ENCODE measurements at places on chromosomes 5 and 9.

DNA sequence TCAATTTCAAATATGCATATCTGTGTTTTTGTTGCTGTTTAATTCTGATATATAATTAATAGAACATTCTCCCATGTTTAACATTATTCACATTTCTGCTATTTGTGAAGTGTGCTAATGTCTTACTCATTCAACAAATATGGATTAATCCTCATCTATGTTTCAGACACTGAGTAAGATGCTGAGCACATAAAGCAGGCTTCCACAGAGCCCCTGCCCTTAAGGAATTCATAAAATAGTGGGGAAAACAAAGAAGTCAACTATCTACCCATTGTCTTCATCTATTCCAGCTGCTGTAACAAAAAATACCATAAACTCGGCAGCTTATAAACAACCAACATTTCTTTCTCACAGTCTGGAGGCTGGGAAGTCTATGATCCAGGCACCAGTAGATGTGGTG, 333.3 kb downstream of the SEMA5A start:
- DNase-seq, result no peak

DNA sequence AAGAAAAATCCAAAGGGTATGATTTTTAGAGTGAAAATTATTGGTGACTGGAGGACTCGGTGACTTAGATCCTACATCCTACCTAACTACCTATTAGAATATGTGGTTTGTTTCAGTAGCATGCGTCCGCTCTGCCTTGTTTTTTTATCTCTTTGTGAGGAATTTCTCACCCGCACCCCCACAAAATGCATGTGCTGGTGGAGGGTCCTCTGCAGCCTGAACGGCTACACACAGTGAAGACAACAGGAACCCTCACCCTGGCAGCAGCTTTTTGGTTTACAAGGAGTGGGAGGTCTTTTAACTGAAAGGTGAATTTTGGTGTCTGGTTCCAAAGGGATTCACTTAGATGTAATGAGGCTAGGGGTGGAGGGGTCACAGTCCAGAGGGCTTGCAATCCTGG, 115.5 kb downstream of the GNA14 start:
- no peak for DNase-seq

DNA sequence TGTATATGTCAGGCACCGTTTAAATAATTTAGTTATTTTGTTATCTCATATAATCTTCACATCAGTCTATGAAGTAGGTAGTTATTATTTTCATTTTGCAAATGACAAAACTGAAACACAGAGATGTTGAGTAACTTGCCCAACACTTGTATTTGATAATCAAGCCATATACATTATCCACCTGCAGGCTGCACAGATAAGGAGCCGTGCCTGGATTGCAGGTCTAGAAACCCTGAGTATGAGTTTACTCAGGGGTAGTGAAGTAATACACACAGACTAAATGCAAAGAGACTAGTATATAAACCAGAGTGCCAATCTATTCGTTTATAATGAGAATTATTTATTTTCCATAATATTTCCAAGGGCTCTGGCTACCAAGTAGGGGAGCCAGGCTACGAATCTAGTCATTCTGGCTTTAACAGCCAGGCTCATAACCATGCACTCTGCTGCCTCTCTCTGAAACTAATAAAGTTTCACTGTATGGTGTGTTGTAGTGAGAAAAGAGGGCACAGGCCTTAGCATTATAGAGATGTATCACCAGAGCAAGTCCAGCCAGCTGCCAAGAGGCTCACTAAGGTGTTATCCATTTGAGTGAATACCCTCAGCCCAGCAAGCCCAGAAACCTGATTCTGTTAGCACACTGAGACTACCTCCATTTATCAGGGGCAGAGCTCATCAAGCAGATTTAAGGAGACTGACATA, 4.5 kb downstream of the HEMGN start:
- no peak for DNase-seq

- no peak for DNase-seq
Measured at GRCh38 chr5:29879401-29879800, 1314.1 kb upstream of the CDH6 start.

- no peak for DNase-seq
Measured at GRCh38 chr9:347667-348292, 133.1 kb downstream of the DOCK8 start.

DNA sequence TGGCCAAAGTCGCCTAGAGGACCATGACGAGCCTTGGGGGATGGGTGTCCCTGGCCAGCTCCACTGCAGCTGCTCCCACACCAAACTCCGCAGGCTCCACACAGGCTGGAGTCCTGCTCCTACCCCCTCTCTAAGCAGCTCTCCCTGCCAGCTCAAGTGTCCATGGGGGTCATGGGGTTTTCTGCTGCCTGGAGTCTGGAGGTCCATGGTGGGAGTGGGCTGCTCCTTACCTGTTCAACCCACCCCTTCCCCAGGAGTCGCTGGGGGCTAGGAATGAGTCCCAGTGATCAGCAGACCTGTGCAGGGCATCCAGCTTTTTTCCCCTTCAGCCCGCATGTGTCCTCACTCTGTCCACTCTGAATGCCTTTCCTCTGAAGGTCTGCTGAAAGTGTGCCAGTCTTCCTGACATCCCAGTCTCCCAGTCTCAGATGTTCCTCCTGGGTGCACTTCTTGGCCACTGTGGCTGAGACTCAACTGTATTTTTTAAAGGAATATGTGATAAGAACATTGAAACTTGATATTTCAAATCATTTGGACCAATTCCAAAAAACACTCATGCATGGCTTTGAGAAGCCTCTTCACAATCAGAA, 261.3 kb upstream of the ANKH start:
- DNase-seq, result no peak

DNA sequence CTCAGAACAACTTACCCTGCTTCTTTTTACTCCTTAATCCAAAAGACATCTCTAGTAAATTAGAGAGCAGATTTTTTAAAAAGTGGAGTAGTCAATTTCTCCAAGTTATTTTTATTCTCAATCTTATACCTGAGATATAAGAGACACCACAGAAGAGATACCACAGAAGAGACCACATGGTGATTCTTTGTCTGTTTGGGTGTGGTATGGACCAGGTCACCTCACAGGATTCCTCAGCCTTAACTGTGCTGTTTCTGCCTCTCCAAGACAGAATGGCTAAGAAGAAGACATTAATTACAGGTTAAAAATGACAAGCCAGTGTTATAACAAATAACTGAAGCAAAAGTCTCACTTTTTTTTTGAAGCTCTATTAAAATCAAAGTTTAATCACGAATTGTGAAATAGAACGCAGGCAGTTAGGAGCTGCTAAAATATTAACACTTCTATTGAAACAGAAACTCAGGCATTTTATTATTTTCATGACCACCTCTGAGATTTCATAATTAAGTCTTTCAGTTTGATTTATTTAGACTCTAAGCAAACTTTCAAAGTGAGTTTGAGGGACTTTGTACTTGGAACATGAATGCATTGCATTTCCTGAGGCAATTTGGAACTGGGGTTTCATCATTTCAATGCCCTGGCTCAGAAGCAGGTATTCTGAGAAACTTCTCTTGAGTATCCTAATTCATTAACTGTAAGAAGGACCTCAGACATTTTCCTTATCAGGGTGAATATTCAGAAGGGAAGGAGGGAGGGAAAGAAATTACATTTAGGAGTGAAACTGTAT, 280.7 kb downstream of the KCTD16 start:
- no peak for DNase-seq

GRCh38 chr5:135034236-135034962, 371 bp upstream of the PITX1 start:
- DNase-seq, result peak; percentile 26

DNA sequence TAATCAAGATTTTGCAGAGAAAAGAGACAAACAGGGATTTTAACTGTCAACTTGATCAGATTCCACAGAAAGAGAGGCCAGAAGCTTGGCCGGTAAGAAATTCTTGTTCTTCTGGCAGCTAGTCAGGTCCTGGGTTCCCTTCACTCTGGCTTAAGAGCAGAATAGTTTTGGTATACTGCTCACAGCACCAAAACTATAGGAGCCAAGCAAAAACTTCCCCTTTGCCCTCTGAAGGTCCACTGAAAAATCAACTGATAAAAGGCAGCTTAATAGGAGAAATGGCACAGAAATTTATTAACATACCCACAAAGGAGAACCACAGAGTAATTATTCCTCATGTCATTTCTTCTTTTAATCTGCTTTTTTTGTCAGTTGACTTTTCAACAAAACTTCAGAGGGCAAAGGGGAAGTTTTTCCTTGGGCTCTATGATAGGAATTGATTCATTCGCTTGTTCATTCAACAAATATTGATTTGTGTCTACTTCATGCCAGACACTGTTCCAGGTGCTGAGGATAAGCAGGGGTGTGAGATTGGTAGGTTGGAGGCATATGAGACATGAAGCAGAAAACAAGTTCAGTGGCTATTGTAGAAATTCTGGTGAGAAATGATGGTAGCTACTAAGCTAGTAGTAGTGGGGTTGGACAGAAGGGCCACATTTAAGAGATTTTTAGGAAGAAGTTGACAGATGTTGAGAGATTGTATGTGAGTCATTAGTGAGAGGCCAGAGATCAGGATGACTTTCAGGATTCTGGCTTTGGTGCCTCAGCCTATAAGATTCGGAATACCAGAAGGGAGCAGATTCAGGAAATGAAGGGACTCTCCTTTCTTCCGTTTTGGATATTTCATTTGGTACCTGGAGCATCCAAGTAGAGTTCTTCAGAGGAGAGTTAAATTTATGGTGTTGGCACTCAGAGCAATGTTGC, 20.6 kb upstream of the NNT start:
- no peak for DNase-seq

DNA sequence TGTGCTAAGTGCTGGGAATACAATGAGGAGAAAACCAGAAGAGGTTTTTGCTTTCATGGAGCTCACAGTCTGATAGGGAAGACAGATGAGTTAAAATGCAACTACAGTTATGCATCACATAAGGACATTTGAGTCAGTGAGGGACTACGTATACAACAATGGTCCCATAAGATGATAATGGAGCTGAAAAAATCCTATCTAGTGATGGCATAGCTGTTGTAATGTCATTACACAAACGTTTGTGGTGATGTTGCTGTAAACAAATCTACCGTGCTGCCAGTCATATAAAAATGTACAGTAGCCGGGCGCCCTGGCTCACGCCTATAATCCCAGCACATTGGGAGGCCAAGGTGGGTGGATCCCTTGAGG, 110.1 kb upstream of the RAD23B start:
- no peak for DNase-seq

- DNase-seq, result no peak
Measured at GRCh38 chr5:166594567-166594966, 1696.9 kb upstream of the WWC1 start.

DNA sequence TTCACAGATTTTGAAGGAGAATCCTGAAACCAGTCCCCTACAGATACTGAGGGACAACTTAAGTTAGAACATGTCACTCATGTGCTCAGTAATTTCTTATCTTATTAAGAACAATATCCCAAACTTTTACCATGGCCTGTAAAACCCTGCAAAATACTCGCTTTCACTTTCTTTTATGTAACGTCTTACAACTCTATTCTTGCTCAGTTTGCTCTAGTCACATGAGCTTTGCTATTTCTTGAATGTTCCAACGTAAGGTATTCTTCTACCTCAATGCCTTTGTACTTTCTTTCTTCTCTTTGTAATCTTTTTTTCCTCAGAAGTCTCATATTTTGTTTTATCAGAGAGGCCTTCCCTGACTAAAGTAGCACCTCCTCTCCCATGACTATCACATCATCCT, 14.1 kb downstream of the TMEM38B start:
- DNase-seq, result no peak

GRCh38 chr9:9108641-9109040, 1309.1 kb upstream of the DMAC1 start:
- no peak for DNase-seq

Data from activated naive CD4-positive, alpha-beta T cell (primary cell).